ENCODE measurements at places on chromosomes 4 and X. TPM values are rescaled to one million over a fixed set of nuclear protein-coding genes. Genes with fewer than 3 reads are reported as not detected.

Gene NXF2
- polyA plus RNA-seq = not detected

- DNase-seq = no peak
These were observed 252.5 kb downstream of the DTHD1 start for GRCh38 chr4:36533944-36534343.

GRCh38 chrX:138853936-138854335 is 142.4 kb upstream of the FGF13 start:
- DNase-seq = no peak

DNA sequence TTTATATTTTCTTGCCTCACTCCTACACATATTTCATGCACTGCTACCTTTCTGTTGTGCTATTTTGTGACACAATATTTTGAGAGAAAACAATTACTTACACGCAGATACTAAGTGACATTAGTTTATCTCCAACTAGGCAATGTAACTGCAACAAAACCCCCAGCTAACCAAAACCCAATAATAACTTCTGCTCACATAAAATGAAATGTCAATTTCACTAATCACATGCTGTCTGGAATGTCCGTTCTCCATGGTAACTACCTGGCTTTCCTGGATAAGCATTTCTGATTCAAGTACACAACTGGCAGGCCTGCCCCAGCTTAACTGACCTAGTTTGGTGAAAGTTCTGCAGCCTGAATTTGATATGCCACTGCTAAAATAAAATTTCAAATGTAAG is 313.5 kb downstream of the TMA16 start:
- DNase-seq = no peak
